ENCODE measurements at places on chromosomes 6 and 20.

DNA sequence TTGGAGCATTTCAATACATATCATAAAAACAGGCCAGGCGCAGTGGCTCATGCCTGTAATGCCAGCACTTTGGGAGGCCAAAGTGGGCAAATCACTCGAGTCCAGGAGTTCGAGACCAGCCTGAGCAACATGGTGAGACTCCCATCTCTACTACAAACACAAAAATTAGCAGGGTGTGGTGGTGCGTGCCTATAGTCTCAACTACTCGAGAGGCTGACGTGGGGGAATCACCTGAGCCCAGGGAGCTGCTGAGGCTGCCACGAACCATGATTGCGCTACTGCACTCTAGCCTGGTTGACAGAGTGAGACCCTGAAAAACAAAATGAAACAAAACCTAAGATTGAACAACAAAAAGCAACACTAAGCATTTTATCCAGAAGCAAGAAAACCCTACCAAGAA lies 47.2 kb downstream of the BACH2 start:
- DNase-seq, result no peak

DNA sequence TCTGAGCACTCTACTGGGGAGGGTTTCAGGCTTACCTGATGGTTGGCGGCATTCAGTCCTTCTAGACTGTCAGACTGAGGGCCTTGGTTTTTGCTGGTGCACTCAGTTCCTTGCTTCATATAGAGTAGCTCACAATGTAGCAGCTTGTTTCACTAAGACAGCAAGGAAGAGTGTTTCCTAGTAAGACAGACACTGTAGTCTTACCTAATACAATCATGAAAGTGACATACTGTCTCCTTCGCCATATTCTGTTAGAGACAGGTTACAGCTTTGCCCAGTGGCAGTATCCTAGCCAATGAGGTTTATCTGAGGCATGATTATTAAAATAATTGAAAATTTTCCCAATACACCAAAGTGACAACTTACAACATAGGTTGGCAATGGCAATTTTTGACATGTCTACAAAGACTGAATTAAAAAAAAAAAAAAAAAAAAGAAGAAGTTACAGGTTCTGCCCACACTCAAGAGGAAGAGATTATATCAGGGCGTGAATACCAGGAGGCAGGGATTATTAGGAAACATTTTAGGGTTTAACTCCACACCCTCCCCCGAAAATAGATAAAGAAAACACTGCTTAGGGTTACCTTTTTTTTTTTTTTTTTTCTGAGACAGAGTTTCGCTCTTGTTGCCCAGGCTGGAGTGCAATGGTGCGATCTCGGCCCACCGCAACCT lies 66.8 kb downstream of the SCAND1 start:
- no peak for DNase-seq

GRCh38 chr6:97026298-97026697 lies 101.8 kb downstream of the KLHL32 start:
- DNase-seq, result no peak

- DNase-seq, result no peak
Measured at GRCh38 chr6:12051861-12052368, 39.8 kb downstream of the HIVEP1 start.

DNA sequence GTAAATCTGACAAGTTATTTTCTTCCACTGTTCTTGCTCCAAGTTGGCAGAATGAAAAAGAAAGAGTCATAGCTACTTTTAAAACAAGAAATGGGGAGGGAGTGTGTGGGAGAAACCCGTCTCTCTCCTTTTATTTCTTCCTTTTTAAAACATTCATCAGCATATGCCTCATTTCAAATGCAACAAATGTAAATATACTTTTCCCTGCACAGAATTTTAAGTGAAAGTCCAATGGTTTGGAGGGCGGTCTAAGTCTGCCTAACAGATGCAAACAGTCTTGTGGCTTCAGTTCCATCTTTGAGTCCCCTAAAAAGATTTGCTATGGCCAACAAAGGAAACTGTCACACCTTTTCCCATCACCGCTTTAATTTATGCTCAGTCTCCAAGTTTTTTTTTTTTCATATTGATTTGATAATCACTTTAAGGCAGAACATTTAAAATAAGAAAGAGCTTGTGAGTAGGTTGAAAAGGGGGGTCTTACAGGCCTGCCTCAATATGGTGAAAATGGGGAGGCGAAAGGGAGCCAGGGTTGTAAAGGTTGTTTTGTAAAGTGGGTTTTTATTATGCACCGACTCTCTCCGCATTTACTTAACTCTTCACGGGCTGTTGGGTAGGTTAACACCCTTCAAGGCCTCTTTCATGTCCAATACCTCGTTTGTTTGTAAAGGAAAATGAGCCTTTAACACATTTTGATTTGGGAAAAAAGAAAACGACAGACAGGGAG lies 4.6 kb downstream of the TFAP2D start:
- no peak for DNase-seq

GRCh38 chr6:10205892-10206291 lies 209.0 kb downstream of the TFAP2A start:
- DNase-seq, result no peak

DNA sequence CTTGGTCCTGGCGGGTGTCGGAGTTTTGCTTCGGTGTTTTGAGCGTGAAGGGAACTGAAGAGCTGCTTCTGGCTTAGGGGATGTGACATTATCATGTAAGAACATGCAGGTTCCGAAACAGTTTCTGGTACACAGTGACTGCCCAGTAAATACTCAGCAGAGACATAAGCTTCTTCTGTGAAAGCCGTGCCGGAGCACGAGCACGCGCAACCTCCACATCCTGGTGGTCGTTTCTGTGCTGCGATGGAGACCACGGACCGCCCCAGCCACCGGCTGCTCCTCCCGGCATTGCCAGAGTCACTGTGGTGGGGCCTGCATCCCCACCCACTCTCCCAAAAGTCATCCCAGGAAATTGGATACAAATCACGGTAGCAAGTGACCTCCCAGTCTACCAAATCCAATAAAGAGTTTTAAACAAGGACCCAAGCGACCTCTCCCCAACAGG lies 18.7 kb downstream of the KIF25 start:
- DNase-seq, result no peak

- DNase-seq, result no peak
Measured at GRCh38 chr6:170583756-170584180, 669 bp downstream of the PDCD2 start.

Measured in ELF-1 (cell line).